ENCODE measurements at places on chromosomes 12 and 14.

DNA sequence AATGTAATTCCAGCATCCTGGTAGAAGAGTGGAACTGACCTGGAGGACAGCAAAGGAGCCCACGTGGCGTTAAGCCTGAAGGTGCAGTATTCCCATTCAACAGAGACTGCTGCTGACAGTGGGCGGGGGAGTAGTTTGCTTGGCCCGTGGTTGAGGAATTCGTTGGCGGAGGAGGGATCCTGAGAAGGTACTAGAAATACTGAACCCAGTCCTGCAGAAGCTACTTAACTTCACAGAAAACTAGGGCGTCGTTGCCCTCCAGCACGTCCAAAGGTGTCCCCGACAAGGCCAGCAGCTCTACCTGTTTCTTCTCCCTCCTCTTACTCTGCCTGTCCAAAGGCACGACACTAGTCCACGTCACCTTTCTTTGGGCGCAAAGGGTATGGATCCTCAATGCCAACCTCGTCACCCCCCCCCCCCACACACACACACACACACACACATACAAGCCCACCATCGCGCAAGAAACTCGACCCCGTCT lies 303 bp downstream of the PUS7L start:
- no peak for DNase-seq

DNA sequence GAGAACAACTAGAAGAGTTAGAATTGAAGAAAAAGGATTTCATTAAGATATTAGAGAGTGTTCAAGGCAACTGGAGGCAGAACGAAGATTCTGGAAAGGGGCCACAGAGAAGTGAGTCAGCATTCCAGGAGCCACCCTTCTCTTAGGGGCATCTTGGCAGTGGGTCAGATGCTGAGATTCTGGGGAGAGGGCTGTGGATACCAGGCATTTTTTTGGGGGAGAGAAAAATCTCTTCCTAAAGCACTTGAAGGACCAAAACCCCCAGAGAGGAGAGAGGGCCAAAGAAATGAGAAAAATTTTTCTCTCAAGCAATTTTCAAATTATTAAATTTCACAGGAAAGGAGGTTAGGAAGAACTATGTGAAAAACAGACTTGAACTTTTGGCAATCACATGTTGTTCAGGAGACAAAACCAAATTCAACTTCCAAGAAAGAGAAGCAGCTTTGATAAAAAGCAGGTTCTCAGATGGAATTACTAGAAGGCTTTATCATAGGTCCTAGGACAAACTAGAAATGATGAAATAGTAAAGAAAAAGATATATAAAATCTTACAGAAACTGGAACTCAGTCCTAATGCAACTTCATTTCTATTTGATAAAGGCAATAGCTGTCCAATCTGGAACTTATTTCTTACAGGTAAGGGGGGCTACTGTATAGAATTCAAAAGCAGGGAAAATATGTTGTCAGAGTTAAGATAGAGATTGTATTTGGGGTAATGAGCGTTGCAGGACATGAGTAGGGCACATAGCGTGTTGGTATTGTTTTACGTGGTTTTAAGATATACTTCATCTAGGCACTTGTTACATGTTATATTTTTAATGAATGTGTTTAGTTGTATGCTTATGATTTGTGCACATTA lies 1.1 kb upstream of the CLEC2D start:
- DNase-seq, result no peak

GRCh38 chr14:34452258-34452822 lies 9.7 kb downstream of the SPTSSA start:
- DNase-seq, result no peak

GRCh38 chr12:68975811-68976210 lies 42.8 kb upstream of the CPM start:
- DNase-seq, result no peak

- no peak for DNase-seq
Measured at GRCh38 chr14:51432302-51432948, 192.4 kb downstream of the TMX1 start.

GRCh38 chr14:92154283-92154942 lies 32.6 kb downstream of the CPSF2 start:
- no peak for DNase-seq

DNA sequence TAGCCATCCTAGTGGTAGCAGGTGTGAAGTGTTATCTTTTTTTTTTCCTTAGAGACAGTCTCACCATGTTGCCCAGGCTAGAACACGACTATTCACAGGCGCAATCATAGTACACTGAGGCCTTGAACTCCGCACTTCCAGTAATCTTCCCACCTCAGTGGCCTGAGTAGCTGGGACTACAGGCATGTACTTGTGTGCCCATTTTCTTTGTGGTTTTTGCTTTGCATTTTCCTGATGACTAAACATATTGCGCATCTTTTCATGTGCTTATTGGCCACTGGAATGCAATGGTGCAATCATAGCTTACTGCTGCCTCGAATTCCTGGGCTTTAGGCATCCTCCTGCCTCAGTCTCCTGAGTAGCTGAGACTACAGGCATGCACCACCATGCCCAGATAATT lies 33.3 kb upstream of the GCH1 start:
- no peak for DNase-seq

DNA sequence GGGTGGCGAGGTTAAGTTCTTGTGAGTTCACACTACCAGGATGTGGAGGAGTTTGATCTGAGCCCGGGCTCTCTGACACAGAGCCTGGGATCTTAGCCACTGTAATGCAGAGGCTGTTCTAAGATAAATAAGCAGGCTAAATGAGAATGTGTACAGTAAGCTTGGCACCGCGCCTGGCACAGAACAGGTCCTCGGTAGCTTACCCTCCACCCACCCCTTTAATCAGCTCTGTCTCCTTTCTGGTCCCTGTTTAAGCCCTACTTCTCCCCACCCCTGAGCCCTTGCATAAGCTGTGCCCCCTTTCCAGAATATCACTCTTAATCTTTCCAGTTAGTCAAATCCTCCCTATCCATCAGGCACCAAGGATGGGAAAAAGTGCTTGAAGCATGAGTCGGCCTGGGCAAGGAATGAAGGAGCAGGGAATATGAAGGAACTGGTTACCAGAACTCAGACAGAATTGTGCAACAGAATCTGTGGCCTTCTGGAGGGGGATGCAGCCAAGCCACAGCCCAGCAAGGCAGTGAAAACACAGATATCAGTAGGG lies 32.8 kb upstream of the CMKLR1 start:
- DNase-seq, result no peak

- DNase-seq, result no peak
Measured at GRCh38 chr12:90841336-90841735, 113.6 kb downstream of the CCER1 start.

- DNase-seq, result no peak
Measured at GRCh38 chr12:119423285-119423684, 88.8 kb downstream of the CCDC60 start.

DNA sequence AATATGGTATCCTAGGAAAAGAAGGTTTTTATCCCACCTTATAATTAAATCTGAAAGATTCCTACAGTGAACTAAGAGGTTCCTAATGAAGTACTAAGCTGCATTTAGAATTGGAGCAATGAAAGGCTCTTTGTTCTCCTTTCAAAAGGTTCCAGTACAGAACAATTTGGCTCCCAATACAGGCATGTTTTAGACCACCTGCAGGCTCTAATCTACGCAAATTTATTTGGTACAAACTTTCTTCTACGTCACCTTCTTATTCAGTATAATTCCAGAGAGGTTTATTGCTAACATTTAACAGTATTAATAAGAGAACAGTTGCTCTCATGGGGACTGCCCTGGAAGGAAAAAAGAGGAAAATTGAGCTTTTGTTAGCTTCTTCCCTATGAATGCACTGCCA lies 37.6 kb upstream of the SLCO1C1 start:
- DNase-seq, result no peak

DNA sequence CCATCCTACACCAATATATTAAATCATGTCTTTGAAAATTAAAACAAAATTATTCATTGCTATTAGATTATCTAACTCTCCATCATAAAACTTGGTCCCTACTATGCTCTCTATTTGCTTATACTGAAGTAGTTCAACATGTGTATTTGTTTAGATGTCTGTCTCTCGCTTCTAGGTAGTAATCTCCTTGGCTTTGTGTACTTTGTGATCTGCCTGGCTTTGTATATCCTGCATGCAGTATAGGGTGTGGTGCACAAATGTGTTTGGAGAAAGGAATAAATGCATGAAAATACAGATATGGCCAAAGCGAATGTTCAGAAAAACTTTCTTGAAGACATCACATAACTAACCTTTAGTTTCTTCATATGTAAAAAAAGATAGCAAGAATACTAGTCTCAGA lies 246.6 kb upstream of the LRFN5 start:
- no peak for DNase-seq

- no peak for DNase-seq
Measured at GRCh38 chr14:30260833-30261607, 297.9 kb upstream of the G2E3 start.

GRCh38 chr12:124837958-124838803 lies 25.5 kb downstream of the SCARB1 start:
- no peak for DNase-seq

DNA sequence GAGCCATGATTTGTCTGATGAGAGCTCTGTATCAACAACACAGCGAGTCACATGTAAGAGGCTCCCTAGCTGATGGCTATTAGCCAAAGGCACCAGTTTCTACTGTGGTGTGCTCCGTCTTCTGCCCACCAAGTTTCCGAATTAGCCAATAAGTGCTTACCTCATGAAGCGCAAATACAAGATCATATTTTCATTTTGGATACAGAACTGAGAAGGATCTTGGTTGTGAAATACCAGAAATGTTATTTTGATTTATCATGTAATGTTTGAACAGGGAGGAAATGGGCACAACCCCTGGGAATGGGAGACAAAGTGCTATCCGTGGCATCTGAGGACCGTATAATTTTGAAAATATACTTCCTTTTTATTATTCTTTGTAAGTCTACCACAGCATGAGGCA lies 234.3 kb downstream of the DACT1 start:
- no peak for DNase-seq

DNA sequence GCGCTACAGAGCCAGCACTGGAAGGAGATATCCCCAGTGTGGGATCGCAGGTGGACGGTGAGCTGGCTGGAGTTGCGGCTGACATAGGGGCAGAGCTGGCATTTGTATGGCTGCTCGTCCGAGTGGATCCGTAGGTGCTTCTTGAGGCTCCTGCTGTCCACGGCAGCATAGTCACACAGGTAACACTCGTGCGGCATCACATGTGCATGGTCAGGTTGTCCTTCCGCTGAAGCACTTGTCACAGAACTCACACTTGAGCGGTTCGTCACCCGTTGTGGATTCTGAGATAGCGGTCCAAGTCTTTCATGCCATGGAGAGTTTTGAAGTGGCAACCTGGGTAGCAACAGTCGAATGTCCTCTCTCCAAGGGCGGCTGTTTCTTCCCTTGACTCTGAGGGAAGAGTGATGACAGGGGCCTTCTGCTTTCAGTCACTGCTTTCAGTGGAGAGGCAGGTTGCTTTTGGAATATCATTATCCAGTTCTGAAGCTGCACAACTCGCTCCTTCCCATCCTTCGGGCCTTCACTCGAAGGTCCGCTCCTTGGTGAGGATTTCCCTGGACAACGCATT lies 37.0 kb upstream of the SAV1 start:
- no peak for DNase-seq

DNA sequence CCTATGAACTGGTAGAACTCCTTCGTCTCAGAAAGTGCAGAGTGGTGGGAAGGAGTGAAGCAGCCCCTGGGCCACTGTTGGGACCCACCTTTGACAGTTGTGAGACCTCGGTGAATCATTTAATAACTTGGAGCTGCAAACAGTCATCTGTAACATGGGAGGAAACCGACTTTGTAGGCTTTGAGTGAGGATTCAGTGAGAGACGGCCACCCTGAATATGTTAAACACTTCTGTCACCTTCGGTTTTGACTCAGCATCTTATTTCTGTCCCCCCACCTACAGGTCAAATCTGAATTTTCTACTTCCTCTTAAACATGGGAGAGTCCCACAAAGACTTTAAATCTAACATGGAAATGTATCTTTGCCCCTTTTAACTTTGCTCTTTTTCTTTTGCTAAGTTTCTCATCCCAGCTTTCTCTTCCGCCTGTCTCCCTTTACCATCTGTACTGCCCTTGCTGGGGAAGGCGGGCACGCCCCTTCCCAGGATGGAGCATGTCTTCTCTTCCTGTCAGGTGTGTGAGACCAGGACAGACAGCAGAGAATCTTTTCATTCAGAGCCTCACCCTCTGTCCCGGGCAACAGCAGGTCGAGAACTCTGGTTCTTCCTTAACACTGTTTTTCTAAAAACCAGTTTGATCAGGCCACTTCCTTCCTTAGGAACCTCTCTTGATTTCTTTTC lies 37.1 kb downstream of the ZC3H14 start:
- no peak for DNase-seq

- DNase-seq, result no peak
Measured at GRCh38 chr12:123839826-123840225, 77.7 kb downstream of the DNAH10 start.

DNA sequence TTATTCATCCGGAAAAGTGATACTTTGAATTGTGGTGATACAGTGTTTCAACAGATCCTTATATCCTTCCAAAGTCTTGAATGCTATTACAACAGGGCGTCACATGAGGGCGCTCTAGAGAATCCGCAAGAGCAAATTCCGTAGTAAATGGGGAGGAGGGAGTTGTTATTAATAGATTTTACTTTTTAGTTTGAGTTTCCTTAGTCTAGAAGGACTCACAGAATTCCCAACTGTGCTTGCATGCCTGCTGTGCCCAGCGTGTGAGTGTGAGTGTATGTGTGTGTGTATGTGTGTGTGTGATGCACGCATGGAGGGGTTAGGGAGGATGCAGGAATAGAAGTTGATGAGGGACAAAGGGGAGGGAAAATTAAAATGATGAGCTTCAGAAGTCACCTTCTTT lies 375.3 kb downstream of the C12orf75 start:
- no peak for DNase-seq

- DNase-seq, result no peak
Measured at GRCh38 chr12:30145684-30146032, 361.9 kb upstream of the TMTC1 start.

DNA sequence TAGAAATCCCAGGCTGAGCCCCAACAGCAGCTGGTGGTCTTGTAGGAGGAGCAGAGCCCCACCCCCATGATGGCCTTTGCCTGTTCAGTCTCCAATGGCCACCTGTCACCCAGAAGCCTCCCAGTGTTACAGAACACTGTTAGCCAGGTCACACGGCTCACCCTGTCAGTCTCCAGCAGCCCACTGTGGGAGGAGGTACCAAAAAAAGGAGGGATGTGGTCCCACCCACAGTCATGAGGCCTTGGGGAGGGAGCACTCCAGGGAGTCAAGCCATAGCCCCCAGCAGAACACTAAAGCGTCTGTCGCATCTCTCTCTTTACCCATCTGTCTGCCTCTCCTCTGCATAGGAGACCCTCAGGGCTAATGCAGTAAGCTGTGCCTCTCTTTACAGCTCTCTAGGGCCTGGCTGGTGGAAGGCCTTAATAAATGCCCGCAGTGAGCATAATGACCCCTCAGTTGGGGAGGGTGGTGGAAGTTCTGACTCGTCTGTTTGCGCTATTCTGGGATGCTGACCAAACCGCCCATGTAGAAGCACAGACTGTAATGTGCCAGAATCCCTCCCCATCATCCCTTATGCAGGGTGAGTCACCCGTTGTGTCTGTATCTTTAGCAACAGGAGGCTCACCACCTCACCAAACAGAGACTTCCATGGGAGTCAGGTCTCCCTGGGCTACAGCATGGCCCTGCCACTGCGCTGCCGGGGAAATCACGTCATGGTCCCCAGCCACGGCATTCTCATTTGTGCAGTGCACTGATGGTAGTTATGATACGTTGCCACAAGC lies 14.6 kb downstream of the C14orf132 start:
- DNase-seq, result no peak

Data from CD4-positive, alpha-beta T cell treated with Interleukin-1 beta for 1 hour (primary cell).